ENCODE measurements at places on chromosomes 12 and 14.
A peak's percentile ranks its signal among the peaks of the same experiment; 100 is the strongest.

- DNase-seq = no peak
Measured at GRCh38 chr14:61565181-61565580, 130.1 kb upstream of the HIF1A start.

DNA sequence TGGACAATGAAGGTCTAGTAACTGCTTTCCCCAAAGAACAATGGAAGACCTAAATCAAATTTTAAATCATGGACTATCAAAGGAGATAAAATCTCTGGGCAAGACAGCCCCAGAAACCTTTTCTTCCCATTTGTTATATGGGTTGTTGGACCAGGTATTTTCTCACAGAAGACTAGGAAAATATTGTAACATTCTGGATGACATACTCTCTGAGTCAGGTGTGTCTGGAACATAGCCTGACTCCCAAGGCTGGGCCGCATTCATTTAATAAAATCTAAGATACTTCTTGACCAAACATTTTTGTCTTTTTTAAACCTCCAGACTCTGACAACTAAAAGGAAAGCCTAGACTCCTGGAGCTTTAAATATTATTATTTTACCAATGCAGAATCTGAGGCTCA, 87.9 kb downstream of the ATP23 start:
- no peak for DNase-seq

- no peak for DNase-seq
Measured at GRCh38 chr14:103057028-103057371, 349 bp downstream of the CDC42BPB start.

- peak; percentile 62 for DNase-seq
Measured at GRCh38 chr12:9039397-9039977, 50.1 kb downstream of the KLRG1 start.

GRCh38 chr12:13368971-13369370, 172.4 kb downstream of the EMP1 start:
- DNase-seq = no peak

- no peak for DNase-seq
Measured at GRCh38 chr12:51406859-51407258, 15.7 kb upstream of the GALNT6 start.

- DNase-seq = no peak
Measured at GRCh38 chr14:22919601-22919921, 612 bp upstream of the RBM23 start.

DNA sequence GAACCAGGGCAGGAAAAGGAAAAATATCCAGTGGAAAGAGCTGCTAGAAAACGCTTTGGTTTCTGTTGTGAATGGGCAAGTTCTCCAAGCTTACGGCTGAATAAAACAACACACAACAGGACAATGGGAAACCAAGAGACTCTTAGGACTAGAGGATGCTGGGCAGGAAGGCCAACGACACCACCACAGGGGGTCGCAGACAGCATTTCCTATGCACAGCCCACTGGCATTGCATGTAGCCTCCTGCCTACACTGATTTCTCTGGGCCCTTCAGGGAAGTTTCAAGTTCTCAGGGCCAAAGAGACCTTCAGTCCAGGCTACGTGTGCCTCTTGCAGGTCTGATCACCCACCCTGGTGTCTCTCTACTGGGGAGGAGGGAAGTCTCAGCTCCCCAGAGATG, 108.0 kb downstream of the RIMBP2 start:
- DNase-seq = no peak

- DNase-seq = peak; percentile 82
Measured at GRCh38 chr14:34699873-34700621, 14.3 kb downstream of the CFL2 start.

GRCh38 chr12:16520328-16520727, 85.6 kb downstream of the LMO3 start:
- DNase-seq = no peak

DNA sequence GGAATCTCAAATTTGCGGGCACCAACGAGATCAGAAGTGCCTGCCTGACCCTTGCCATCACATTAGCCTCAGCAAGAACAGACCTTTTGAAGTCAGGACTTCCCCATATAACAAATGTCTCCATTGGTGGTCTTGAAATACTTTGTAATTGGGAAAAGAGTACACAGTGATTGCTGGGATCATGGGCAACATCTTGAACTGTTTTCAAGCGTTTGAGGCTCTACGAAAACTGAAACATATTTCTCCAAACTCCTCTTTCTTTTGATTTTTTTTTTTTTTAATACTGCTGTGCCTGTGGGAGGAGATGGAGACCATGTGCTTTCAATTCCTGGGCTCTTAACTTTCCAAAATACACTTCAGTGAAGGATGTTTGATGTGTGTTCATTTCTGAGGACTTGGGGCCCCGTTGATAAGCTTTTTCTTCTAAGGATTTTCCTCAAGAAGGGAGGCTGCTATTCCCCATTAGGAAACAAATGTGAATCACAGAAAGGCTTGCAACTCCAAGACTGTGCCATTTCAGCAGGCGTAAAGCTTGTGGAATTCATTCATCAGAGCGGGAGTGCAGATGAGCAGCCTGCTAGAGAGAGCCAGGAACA, 94.5 kb downstream of the TMEM132C start:
- no peak for DNase-seq

GRCh38 chr12:8867009-8867408, 44.6 kb downstream of the A2ML1 start:
- no peak for DNase-seq

DNA sequence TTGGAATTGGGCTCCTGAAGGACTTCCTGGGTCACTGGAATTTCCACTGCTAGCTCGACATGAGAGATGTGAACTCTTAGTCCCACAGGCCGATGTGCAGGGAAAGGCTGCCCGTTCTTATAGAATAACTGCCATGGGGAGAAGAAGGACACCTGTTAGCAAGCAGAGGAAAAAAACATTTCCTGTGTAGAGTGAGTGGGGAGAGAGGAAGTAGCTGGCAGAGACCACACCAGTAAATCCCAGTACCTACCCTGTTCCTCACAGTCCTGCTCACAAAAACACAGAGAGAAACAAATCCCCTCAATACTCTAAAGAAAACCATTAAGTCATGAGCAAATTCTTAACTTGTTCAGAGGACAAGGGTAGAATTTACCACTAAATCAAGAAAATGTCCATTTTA, 29.5 kb downstream of the AREL1 start:
- DNase-seq = no peak

GRCh38 chr14:63924375-63924774, 71.6 kb downstream of the SYNE2 start:
- DNase-seq = no peak

DNA sequence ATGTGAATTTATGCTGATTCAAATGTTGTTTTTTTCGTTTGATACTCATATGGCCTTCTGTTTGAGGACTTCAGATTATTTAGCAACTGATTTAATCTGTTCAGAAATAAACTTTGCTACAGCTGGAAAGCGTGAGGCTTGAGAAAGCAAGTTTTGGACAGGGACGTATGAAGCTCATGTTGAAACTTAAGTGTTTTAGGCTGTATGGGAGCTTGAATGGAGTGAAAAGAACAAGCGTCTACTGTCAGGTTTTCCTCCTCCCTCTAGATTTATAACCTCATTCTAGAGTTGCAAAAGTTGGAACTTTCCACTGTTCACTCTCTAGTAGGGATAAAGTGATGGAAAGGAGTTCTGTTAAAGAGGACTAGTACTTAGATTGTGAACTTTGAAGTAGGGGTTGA, 1.0 kb downstream of the PRPF39 start:
- no peak for DNase-seq

DNA sequence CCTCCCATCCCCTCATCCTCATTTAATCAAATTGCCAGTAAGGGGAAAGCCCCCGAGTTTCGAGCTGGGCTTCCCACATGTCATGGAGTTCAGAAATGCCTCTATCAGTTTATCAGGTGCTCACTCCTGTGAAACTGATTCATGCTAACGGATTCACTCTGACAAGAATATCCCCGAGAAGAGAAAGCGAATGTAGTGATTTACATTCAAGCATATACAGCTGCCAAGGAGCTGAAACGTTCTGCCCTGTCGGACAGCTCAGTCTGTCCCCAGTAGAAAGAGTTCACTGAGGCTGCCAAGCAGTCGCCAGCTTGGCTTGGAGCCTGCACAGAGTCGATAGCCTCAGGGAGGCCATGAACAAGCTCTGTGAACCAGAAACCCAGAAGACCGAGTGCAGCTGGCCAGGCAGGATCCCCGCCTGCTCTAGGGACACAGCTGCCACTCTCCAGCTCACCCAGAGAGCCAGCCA, 88.4 kb downstream of the TMCC3 start:
- DNase-seq = no peak

DNA sequence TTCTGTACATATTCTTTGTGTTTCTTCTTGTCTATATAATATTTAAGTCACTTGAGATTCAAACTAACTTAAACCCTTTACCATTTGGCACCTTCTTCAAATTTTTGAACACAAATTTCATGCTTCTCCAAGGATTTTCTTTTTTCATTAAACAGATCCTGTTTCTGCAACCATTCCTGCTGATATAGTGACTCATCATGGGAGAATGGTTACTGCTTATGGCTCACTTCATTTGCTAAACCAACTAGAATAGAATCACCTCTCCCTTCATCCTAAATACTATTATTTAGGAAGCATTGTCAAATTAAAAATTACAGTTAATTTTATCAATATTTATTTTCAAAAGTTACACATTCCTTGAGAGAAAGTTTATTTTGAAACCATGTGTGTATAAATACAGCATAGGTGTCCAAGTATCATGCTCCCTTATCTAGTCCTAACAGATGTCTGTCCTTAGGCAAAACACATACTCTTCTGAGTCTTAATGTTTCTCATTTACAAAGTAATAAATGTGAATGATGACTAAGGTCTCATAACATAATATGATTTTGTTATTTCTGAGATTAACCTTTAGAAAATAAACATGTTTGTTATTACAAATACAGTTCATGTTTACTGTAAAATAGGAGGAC, 40.7 kb downstream of the PLCZ1 start:
- no peak for DNase-seq

GRCh38 chr12:11650286-11651281, 1.1 kb downstream of the ETV6 start:
- DNase-seq = no peak

GRCh38 chr12:304805-305204, 42.2 kb upstream of the SLC6A13 start:
- DNase-seq = no peak

DNA sequence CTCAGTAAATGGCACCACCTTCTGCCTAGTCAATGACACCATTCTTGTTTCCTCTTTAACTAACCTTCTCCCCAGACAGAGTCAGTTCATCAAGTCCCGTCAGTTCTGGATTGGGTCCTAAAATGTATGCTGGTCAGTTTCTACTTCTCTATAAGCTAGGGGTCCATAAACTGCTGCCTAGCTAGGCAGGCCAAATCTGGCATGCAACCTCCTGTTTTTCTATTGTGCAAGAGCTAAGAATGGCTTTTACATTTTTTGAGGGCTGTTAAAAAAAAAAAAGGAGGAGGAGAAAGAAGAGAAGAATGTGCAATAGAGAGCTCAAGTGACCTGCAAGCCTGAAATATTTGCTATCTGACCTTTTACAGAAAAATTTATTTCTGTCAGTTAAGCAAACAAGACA, 6.4 kb upstream of the TMED10 start:
- peak; percentile 80 for DNase-seq
